Stimulated activated CD8-positive, alpha-beta memory T cell treated with anti-CD3 and anti-CD28 coated beads, Interleukin-4, amount 100 ng/mL, for 1 hour (primary cell): ENCODE measurements at places on chromosomes 6 and 20.

DNA sequence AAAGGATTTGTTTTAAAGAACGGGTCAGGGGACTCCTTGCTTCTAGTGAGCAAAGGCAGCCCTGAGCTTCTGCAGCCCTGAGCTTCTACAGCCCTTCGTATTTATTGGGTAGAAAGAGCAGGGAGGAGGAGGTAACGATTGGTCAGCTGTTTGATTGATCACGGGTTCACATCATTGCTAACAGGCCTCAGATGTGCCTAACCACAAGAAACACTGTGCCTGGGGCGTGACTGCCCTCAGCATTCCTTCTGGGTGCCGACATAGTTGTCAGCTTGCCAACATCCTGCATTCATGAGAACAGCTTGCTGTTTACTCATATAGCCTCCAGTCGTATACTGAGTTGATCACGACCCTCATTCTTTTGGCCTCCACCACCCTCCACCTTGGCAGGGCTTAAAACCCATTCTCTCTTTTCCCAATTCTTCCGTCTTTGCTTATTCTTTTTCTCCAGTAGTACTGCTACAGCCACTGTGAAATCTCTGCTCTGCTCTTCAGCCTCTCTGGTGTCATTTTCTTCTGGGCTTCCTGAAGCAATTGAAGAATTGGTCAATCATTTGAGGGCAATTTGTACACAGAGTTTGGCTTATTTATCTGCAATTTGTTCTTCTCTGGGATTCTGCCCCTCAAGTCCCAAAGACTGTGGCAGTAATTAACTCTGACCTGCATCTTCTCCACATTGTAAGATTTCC is 25.4 kb upstream of the NOP56 start:
- DNase-seq, result no peak

DNA sequence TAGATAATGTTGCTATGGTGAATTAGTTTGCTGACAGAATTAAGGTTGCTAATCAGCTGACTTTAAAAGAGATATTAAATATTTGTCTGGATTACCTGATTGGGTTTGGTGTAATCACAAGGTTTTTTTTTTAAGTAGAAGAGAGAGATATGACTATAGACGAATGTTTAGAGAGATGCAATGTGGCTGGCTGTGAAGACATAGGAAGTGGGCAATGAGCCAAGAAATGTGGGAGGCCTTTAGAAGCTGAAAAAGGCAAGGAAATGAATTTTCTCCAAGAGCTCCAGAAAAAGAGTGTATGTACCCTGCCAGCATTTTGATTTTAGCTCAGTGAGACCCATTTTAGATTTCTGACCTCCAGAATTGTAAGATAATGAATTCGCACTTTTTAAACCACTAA is 598.3 kb downstream of the PKHD1 start:
- no peak for DNase-seq

DNA sequence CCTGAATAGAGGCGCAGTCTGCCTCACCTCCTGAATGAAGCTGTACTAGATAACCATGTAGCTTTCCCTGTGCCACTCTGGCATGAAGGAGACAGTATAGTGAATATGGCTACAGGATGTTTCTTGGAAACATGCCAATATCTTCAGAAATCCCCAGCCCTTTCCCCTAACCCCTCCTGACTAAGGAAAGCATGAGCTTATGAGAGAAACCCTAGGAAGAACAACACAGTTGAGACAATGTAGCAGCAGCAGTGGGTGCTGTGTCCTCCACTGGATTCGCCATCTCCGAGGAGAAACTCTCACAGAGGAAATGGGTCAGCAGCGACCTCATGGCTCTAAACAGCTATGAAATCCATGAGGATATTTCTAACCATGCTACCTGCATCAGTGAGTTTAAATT is 6.7 kb downstream of the HLA-DQA1 start:
- DNase-seq, result no peak

- no peak for DNase-seq
Observed at GRCh38 chr6:12335131-12335527, 45.0 kb downstream of the EDN1 start.

DNA sequence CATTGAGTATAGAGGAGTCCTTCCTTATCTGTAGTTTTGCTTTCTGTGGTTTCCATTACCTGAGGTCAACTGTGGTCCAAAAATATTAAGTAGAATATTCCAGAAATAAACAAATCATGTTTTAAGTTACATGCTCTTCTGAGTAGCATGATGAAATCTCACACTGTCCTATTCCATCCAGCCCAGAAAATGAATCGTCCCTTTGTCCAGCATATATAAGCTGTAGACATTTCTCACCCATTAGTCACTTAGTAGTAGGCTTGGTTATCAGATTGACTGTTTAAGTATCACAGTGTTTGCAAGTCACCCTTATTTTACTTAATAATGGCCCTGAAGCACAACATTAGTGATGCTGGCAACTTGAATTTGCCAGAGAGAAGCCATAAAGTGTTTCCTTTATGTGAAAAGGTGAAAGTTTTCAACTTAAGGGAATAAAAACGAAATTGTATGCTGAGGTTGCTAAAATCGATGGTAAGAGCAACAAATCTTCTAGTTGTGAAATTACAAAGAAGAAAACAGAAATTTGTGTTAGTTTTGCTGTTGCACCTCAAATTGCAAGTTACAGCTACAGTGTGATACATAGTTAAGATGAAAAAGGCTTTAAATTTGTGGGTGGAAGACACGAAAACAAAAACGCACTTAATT is 198.6 kb upstream of the SIM1 start:
- no peak for DNase-seq

DNA sequence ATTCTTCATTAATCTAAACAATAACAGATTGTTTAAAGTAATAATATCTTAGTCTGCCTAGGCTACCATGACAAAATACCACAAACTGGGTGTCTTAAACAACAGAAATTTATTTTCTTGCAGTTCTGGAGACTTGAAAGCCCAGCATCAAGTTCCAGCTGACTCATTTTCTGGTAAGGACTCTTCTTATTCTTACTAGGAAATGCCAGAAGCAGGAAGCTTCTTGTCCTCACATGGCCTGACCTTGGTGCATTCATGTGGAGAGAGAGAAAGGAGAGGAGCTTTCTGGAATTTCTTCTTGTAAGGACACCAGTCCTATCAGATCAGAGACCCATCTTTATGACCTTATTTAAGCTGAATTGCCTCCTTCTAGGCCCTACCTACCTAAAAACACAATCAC is 110.5 kb downstream of the ANKRD60 start:
- DNase-seq, result no peak

DNA sequence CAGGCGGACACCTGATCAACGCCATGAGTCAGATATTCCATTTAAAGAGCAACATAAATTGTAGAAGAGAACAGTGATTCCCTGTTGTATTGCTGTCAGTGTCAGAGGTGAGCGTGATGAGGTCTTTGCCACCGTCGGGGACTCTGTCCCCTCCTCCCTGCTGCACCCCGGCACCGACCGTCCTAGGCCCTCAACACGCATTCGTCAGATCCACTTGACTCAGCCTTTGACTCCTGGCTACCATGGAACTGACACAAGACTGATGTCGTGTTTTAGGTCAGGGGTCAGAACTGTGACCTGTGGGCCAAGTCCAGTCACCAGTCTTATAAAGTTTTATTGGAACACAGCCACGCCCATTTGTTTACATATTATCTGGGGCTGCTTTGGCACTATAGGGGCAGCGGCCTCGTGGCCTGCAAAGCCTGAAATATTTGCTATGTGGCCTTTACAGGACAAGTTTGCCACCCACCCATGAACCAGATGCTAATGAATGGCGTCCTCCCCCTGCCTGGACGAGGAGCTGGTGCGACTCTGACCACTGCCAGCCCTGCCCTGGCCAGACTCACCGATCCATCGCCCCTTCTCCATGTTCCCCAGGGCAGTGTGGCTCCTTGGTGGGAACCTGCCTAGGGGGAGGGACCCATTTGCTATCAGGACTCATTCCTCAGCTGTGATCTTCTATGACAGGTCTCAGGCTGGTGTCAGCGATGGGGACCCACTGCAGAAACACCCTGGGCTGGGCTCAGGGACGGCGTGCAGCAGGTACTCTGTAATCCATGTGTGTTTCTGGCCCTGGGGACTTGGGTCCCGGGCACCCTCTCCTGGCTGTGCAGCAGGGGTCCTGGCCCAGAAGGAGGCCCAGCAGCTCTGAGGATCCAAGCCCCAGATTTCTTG is 37.5 kb upstream of the PHACTR3 start:
- DNase-seq, result no peak

DNA sequence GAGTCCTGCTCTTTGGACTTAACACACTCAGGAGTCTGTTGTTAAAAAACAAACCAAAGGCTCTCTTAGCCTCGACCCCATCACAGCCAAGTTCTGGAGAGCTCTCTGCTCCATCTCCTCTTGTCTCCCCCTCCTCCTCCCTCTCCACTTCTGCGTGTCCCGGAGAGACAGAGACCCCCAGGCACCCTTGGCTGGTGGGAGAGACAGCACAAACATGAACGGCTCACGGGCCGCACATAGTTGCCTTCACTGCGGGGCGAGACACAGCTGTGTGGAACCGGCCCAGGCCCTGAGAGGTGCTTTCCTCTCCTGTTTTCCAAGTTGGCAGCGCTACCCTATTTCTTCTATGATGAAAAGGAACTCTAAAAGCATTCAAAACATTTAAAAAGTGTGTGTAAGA is 23.3 kb upstream of the MYT1 start:
- DNase-seq, result no peak

- DNase-seq, result no peak
Observed at GRCh38 chr6:147167576-147168461, 36.4 kb upstream of the STXBP5 start.

- no peak for DNase-seq
Observed at GRCh38 chr6:148407372-148407771, 64.7 kb downstream of the SASH1 start.

GRCh38 chr6:2795956-2796355 is 30.8 kb downstream of the WRNIP1 start:
- DNase-seq, result no peak

DNA sequence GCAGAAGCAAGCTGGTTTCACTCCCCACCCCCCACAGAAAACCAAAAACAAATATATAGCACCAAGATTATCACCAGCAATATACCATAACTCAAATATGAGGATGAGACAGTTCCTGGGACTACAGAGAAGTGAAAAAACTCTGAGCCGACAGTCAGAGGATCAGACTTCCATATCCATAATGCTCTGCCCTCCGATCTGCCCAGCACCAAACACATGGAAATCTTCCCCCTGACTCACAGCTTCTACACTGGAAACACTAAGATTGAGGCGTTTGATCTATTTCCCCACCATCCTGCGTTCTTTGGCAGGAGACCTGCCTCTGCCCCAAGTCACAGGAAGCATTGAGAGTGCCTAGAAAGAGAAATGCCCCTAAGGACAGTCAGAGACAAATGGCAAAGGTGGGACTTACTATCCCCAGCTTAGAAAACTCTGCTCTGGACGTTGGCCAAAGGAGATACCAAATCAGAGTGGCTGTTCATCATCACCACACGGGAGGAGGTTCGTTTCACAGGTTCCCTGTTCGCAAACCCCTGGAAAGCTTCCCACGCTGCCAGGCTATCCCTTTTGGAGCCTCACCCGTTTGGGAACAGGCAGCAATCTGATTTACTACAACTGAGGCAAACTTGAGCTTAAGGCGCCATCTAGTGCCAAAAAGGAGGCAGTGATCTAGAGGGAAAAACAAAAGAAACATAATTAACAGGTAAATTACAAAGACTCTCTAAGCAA is 48.7 kb upstream of the SRSF6 start:
- no peak for DNase-seq

GRCh38 chr6:76509397-76509796 is 436.9 kb upstream of the IMPG1 start:
- DNase-seq, result no peak

- no peak for DNase-seq
Observed at GRCh38 chr6:13013681-13014503, 297.3 kb downstream of the PHACTR1 start.

- no peak for DNase-seq
Observed at GRCh38 chr6:137767465-137767864, 99.6 kb upstream of the TNFAIP3 start.

DNA sequence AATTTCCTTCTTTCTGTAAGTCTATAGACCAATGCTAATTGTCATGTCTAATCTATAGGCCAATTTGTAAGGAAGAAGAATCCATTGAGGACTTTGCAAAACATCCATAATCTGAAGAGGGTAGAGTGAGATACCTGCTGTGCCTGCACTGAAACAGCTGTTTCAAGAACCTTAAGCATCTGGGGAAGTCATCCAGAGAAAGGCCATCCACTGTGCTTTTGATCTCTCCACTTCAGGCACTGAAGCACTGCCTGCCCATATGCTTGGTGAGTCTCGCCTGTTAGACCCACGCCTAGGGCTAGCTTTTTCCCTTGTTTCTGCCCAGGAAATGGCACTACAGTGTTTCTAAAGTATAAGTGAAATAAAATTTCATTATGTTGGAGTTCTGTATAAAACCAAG is 921.8 kb upstream of the EPHA7 start:
- DNase-seq, result no peak

- DNase-seq, result no peak
Observed at GRCh38 chr6:86511962-86512361, 425.4 kb upstream of the HTR1E start.

- DNase-seq, result no peak
Observed at GRCh38 chr6:52261229-52261628, 16.9 kb upstream of the IL17F start.

- DNase-seq, result peak; percentile 46
Observed at GRCh38 chr6:31620586-31621319, at the start of gene PRRC2A. Gene PRRC2A (plus strand): TSS chr6:31620715. CDS start chr6:31622790, 2,075 bp downstream.

DNA sequence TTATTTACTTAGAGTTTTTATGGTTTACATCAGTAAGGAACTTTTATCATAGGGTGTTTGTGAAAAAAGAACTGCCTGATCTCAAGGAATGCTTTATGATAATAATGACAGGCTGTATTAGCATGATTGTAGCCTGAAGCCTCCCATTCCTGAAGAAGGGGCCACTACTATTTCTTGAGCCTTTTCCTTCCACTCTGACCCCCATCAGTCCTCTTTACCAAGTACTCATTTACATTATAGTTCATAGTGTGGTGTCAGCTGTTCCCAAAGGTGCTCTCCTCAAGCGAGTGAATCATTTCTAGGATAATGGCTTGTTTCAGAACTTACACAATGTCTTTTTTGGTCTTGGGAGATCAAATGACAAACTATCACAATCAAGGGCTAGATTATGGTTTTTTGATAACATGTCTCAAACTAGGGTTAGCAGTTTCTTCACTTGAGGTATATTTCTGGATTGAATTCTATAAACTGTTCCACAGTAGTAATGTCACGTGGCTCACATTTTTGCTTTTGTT is 283.6 kb downstream of the CDKAL1 start:
- no peak for DNase-seq

DNA sequence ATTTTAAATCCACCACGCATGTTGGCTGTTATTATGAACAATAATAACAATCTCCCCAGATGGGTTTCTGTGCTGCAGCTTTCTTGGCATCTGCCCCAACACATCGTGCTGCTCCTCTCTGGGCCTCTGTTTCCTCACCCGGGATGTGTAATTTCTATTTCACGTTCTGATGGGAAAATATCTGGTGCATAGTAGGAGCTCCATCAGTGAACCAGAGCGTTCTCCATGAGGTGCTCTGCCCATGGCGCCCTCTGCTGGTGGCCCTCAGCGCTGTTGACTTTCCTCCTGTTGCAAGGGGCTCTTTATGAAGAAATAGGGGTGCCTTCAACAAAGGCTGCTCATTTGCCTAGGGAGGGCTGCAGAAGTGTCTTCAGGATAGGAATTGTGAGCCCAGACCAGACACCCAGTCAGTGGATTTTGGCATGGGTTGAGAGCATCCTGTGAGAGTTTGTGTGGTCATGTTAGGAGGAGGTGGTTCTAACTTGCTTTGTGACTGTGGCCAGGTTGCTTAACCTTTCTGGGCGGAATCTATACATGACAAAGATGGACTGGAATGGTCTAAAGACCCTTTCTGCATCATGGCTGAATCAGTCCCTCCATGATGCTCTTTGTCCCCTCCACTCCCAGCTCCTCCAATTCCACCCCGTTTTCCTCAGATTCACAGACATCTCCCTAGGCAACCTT is 8.1 kb downstream of the SCRT2 start:
- peak; percentile 44 for DNase-seq
